ENCODE measurements at places on chromosomes 6 and 20.

GRCh38 chr6:168313431-168314011, 6.1 kb downstream of the DACT2 start:
- DNase-seq = no peak

- DNase-seq = no peak
Measured at GRCh38 chr20:58228484-58229197, at the start of gene ANKRD60. ANKRD60 (minus strand) TSS chr20:58228653; CDS start chr20:58228653, 0 bp downstream.

GRCh38 chr20:24566656-24567055, 97.2 kb downstream of the SYNDIG1 start:
- DNase-seq = no peak

- no peak for DNase-seq
Measured at GRCh38 chr6:7973584-7973983, 63.0 kb upstream of the TXNDC5 start.

GRCh38 chr20:32796981-32797451, 22.7 kb upstream of the MAPRE1 start:
- no peak for DNase-seq

- no peak for DNase-seq
Measured at GRCh38 chr6:84809455-84809854, 45.1 kb upstream of the TBX18 start.

- no peak for DNase-seq
Measured at GRCh38 chr6:5068153-5068751, 16.9 kb upstream of the PPP1R3G start.

GRCh38 chr20:48839154-48839917, 11.5 kb upstream of the PREX1 start:
- DNase-seq = no peak

GRCh38 chr20:35305682-35306556, 13.7 kb upstream of the FAM83C start:
- DNase-seq = peak; percentile 19

- DNase-seq = no peak
Measured at GRCh38 chr6:149037051-149037671, 280.4 kb upstream of the TAB2 start.

- DNase-seq = no peak
Measured at GRCh38 chr20:62554214-62554897, 78.6 kb upstream of the GATA5 start.

GRCh38 chr6:31049518-31049917, 39.2 kb downstream of the MUC22 start:
- DNase-seq = no peak

DNA sequence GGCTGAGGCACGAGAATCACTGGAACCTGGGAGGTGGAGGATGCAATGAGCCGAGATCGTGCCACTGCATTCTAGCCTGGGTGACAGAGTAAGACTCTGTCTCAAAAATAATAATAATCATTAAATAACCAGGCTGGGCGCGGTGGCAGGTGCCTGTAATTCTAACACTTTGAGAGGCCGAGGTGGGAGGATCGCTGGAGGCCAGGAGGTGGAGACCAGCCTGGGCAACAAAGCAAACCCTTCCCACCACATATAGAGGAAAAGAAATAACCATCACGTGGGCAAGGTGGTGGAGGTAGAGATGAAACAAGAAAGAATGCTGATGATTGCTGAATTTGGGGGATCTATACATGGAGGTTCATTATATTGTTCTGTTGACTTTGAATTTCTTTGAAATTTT, 63.4 kb upstream of the PIM1 start:
- no peak for DNase-seq

GRCh38 chr6:46062312-46062711, 46.7 kb upstream of the CLIC5 start:
- no peak for DNase-seq

GRCh38 chr6:106226676-106227075, 98.9 kb downstream of the ATG5 start:
- no peak for DNase-seq

GRCh38 chr6:36715469-36715868, 17.8 kb downstream of the RAB44 start:
- DNase-seq = no peak

DNA sequence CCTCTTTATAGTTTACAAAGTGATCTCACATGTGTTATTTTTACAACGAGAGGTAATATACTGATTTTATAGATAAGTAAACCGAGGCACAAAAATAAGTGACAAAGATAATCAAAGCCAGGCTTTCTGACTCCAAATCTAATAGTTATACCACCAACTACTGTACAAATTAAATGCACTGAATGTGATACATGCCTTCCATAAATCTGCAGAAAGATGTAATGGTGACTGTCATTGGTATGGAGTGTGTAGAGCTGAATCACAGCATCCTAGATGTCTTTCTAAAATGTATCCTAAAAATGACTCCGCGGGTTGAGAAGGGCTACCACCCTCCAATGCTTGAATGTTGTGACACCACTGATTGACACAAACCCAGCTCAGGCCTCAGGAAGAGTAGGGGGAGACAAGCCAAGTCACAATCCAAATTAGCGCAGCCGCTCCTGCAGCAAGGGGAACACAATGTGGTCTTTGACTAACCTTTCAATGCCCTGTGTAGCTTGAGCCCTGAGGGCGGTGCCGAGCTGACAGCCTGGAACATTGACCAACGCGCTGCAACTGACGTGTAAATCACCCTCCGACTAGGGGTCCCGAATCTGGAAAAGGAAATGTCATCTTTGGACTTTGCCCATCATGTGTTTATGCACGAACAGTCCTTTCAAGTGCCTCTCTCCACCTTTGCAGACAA, 136.8 kb downstream of the OLIG3 start:
- no peak for DNase-seq

GRCh38 chr6:151160929-151161757, 78.6 kb upstream of the AKAP12 start:
- no peak for DNase-seq

GRCh38 chr6:30760549-30760948, 16.2 kb upstream of the IER3 start:
- no peak for DNase-seq

DNA sequence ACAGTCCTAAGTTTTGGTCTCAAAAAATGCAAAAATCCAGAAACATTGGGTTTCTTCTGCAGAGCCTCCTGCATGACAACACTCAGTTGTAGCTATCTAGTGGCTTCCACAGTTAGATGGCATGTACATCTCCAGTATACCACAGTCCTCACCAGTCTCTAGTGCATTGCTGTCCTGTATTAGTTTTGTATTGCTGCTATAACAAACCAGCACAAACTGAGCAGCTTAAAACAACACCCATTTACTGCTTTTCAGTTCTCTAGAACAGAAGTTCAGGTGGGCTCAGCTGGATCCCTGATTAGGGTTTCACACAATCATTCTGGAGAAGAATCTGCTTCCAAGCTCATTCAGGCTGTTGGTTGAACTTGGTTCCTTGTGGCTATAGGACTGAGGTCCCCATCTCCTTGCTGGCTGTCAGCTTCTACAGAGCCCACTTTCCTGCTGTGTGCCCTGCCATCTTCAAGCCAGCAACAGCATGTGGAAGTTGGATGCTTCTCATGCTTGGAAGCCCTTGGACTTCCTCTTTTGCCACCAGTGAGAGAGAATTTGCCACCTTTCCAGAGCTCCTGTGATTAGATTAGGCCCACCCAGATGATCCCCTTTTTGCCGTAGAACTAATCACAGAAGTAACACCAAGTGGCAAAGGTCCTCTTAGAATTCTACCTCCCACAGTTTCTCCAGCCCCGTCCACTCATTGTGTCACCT, 48.9 kb upstream of the TBC1D7 start:
- DNase-seq = no peak

DNA sequence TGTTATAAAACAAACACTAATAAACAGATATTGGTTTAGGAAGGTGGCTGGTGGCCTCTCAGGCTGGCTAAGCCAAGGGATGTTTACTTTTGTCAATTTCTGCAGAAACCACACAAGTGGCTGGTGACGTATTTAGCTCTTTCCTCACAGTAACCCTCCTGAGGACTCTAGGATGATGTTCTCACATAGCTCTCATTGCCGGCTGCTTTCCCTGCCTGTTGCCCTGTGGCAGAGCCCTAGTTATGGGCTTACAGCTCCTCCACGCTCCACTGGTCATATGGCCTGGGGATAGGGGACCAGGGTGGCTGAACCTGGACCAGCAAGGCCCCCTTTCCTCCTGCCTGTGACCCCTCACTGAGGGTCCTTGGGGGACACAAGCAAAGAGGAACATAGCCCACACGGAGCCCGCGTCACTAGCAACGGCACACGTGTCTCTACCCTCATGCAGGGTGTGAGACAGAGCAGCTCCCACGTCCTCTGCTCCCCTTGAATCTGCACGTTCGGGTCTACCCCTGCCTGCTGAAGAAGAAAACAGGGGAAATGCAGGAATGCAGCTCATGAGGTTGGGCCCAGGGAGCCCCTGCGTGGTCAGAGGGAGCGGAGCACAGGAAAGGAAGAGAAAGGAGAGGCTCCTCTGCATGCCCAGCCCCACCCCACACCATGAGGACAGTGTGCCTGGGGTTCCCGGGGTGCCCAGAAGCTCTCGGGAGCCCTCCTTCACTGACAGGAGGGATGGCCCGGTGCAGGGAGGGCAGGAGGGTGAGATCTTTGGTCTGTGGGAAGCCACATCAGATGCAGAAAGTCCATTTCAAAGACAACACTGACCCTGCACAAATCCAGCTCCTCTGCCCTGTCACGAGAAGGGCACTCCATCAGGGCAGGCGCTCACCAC, 13.9 kb downstream of the RAMACL start:
- no peak for DNase-seq

DNA sequence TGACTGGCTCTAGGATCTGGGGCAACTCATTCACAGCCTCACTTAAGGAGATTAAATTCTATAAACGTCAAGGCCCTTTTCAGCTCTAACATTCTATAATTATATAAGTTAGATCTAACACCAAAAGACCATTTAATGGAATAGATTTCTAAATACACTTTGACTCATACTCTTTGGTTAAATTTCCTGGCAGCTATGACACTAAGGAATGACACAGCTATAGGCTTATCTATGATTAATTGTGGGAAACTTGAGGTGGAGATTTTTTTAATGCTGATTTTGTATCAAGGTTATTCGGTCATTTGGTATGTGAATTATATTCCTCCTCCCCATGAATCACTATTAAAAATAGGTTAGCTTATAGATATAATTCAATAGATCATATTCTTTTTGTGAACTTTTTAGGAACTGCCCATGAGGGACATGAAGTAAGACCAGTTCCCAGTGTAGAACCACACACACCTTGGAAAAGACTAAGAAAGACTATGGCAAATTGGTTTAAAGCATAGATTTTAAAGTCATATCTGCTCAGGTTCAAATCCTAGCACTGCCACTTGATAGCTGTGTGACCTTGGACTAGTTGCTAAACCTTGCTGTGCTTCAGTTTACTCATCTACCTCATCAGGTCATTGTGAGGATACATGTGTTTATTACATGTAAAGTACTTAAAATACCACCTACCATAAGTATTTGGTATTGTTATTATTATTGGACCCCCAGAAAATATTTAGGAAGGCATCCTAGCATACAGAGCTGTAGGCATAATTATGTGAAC, 116.0 kb downstream of the CRYBG1 start:
- no peak for DNase-seq

- no peak for DNase-seq
Measured at GRCh38 chr6:44514576-44515193, 127.2 kb downstream of the CDC5L start.

DNA sequence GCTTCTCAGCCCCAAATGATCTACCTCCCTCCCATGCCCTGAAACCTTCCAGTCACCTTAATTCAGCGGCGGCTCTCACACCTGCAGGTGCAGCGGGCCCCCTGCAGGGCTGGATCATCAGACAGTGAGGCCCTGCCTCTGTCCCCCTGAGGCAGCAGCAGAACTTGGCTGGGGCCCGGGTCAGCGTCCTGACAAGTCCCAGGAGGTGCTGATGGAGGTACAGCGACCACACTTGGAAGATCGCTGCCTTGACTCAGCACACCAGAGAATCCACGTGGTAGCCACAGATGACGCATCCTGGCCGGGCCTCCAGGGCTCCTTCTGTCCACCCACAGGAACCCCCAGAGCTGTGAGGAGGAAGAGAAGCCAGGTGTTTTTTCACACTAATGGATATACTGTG, 116.4 kb upstream of the THBS2 start:
- no peak for DNase-seq

- DNase-seq = no peak
Measured at GRCh38 chr20:14062786-14063185, 67.5 kb downstream of the MACROD2 start.

DNA sequence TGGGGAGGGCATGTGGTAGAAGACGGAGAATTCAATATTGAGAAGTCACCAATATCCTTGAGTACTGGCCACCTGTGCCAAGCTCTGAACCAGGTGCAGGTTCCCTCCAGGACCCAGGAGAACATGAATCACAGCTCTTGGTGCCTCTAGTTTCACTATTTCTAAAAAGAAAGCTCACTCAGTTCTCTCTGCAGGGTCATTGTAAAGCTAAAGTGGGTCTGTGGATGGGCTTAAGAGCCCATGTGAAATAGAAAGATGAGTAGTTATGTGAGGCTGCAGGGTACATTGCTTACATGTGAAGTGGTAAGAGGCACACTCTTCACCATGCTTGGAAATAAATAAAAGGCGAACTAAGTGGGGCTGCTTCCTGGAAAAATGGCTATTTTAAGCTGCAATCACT, 43.6 kb downstream of the ZNF831 start:
- DNase-seq = no peak

DNA sequence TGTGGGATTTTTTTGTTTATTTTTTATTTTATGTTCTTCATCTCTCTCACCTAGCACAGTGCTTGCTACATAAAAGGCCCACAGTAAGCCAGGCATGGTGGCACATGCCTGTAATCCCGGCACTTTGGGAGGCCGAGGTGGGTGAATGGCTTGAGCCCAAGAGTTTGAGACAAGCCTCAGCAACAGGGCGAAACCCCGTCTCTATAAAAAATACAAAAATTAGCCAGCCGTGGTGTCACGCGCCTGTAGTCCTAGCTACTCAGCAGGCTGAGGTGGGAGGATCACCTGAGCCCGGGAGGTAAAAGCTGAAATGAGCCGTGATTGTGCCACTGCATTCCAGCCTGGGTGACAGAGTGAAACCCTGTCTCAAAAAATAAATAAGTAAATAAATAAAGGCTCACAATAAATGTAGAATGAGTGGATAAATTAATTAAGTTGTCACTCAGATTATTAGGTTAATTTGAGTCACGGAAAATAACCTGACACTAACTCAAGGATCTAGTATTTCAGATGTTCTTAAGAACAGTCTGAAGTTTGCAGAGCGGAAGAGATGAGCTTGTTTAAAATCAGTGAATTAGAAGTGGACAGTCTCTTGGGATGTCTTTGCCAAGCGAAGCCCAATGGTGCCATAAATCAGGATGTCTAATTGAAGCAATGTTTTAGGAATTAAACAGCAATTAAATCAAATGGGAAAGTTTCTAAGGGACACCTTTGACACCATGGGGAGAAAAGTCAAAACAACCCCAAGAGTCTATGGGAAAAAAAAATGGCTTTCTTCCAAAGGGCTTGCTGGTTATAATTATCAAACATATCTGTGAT, 214.4 kb downstream of the ZNF217 start:
- DNase-seq = no peak

GRCh38 chr6:7730784-7731227, 4.9 kb downstream of the BMP6 start:
- no peak for DNase-seq

DNA sequence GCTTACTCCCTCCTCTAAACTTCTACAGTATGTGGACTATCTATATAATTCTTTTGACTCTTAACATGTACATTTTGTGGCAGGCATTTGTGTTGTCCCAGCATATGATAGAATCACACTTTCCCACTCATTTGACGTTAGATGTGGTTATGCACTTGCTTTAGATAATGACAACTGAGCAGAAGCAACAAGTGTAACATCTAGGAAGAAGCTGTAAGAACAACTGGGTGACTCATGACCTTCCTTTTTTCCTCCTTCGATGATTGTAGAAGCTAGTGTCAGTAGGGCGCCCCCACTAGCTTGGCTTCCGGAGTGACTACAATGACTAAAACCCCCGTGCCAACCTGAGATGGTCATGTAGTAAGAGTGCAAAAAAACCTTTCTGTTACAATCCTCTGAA, 74.6 kb upstream of the CEP85L start:
- peak; percentile 55 for DNase-seq
